GM19239 (cell line): ENCODE measurements at places on chromosomes 12 and 14.

DNA sequence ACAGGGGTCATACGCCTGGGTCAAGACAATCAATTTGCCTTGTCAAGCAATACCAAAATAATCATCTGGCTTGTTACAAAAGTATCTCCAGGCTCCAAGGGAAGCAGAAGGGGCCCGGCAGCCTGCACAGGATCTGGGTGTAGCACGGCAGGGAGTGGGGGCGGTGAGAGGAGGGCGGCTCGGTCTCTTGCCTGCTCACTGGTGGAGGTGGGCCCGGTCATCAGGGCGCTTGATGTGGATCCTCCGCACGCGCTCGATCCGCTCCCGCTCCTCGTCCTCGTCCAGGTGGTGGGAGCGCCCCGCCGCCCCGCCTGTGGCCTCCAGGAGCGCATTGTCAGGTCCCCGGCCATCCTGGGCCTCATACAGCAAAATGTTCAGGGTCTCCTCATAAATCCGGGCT lies 25.7 kb downstream of the KCTD10 start:
- DNase-seq: no peak

GRCh38 chr12:89319122-89319521 lies 33.2 kb downstream of the DUSP6 start:
- DNase-seq: no peak

DNA sequence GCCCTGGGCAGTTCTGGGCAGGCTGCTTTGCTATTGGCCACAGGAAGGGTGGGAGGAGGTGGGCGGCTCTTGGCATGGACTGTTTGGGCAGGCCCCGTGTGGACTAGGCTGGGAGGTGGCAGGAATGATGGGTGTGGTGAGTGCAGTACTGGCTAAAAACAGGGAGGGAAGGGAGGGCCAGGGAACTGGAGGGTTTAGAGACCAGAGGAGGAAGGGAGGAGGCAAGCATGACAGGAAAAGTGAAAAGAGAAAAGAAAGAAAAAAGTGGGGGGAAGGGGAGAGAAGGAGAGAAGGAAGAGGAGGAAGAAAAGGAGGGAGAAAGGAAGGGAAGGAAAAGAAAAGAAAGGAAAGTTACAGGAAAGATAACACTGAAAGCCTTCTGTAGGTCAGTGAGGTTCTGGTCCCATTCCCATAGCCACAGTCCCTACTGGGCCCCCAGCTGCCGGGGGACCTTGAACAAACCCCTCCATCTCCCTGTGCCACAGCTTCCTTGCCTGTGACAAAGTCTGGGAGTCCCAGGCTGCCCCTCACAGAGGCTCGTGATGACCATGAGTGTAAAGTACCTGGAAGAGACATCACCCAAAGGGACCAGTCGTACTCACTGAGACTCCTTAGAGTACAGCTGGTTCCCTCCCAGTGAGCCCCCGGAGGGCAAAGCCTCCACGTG lies 1.1 kb upstream of the C14orf132 start:
- DNase-seq: no peak

- no peak for DNase-seq
These were observed 156.8 kb downstream of the PDZRN4 start for GRCh38 chr12:41344776-41345470.

GRCh38 chr14:45916340-45916953 lies 663.4 kb upstream of the MIS18BP1 start:
- no peak for DNase-seq
